ENCODE measurements at places on chromosomes 1 and 21.
A peak's percentile ranks its signal among the peaks of the same experiment; 100 is the strongest.

DNA sequence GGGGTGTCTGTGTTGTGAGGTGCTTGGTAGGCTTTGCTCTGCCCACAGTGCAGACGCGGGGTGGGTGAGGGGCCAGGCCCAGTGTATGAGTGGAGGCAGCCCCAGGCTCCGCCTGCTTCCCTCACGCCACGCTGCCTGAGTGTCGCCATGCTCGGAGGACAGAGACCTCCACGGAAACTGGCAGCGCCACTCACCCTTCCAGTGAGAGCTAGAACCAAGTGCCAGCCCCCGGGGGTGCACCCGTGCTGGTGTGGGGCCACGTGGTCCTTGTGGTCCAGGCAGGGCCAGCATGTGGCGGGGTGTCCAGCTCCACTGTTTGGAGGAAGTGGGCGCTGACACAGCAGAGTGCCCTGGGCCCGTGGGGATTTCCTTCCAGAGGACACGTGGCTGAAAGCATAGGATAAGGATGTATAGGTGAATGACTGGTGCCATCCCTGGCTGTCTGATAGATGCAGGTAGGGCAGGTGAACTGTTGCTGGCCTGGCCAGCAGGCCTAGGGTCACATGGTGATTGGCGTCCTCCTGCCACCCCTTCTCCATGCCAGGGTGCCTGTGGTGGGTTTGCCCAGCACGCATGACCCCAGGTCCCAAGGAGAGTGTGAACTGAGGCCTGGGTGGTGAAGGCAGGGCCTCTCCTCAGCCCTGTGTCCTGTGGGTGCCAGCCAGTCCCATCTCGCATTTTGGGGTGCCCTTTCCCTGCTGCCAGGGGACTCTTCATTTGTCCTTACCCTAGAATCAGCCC is 3.8 kb downstream of the LRRC3 start:
- no peak for DNase-seq

- DNase-seq = no peak
Measured at GRCh38 chr1:214419650-214420049, 131.8 kb downstream of the PTPN14 start.

DNA sequence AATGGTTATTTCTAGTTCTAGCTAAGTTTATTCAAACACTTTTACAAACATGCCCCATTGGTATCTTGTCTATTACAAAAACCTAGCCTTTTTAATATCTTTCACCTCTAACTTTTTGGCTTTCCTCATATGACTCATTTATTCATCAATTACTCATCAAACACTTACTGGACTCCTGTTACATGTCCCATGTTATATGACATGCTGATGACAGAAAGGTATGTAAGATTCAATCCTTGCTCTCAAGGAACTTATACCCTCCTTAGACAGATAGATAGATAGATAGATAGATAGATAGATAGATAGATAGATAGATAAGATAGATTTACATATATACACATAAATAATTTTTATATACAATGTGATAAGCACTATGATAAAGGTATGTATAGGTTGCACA is 33.9 kb upstream of the INSL5 start:
- DNase-seq = no peak

GRCh38 chr1:70980361-70980760 is 67.3 kb downstream of the PTGER3 start:
- DNase-seq = no peak

DNA sequence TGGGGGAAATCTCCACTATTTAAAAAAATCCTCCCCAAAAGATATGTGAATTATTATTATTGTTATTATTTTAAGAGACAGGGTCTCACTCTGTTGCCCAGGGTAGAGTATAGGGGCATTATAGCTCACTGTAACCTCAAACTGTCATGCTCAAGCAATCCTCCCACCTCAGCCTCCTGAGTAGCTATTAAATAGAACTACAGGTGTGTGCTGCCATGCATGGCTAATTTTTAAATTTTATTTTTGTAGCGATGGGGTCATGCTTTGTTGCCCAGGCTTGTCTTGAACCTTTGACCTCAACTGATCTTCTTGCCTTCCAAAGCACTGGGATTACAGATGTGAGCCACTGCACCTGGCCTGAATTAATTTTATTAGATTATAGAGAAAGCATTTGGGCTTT is 116.8 kb downstream of the RABGAP1L start:
- no peak for DNase-seq

- no peak for DNase-seq
Measured at GRCh38 chr1:181768930-181769280, 285.6 kb downstream of the CACNA1E start.

DNA sequence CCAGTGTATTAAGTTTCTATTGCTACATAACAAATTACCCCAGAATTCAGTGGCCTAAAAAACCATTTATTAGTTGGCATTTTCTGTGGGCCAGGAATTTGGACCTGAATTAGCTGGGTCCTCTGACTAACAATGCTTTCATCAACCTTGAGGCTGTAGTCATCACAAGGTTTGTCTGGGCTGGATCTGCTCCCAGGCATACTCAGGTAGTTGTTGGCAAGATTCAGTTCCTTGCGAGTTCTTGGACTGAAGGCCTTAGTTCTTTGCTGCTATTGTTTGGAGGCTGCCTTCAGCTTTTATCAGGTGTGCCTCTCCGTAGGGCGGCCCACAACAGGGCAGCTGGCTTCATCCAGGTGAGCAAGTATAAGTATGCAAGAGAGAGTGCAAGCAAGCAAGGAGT is 31.4 kb upstream of the DEPDC1 start:
- no peak for DNase-seq

- no peak for DNase-seq
Measured at GRCh38 chr1:207417076-207417475, 37.1 kb upstream of the CR2 start.

DNA sequence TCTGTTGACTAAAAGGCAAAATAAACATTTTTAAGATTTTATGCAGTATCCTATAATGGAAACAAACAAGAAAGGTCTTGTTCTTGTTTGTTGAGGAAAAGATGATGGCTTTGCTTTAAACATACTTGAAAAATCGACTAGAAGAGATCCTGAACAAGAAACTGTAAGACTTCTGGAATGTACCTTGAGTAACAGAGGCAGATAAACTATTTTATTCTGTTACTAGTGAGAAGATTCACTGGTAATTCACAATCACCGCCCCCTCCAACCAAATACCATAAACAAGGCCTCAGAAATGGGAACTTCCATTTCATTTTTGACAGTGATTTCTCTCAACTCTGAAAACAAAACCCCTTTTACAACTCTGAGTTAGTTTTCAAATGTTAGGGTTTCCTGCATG is 18.1 kb downstream of the TSEN15 start:
- DNase-seq = no peak

GRCh38 chr1:78474092-78474491 is 16.7 kb upstream of the PTGFR start:
- DNase-seq = no peak

DNA sequence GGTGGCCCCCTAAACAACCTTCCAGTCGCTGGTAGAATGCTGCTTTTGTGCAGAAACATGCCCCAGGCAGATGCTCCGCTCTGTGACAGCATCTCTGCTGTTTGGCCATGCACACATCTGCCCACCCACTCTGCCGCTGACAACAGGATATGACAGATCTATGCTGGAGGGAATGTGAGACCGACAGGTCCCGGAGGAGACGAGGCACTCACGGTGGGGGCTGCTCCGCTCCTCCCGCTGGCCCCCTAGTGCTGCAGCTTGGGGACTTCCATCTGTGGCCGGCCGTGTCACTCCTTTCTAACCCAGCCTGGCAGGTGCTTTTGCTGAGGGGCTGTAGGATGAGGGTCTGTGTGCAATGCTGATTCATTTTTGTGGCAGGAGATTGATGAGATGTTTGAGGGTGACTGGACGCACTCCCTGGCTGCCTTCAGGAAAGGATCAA is 49.1 kb upstream of the DMRTB1 start:
- no peak for DNase-seq

DNA sequence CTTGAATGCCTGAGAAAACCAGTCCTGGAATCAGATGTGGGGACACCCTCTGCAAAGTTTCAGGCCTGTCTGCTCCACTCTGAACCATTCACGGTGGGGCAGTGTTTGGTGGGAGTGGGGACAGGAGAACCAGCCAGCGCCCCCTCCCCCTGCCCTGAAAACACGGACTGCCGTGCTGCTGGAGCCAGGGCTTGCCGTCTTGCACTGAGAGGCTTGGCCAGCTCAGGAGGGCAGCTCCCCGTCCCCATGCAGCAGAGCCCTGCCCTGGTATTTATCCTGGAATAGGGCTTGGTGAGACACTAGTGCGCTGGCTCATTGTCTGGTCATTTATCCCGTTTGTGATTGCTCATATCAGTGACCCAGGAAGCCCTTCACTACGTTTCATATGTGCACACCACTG is 3.9 kb downstream of the S100B start:
- no peak for DNase-seq

GRCh38 chr1:12189328-12189682 is 22.5 kb downstream of the TNFRSF1B start:
- DNase-seq = no peak

DNA sequence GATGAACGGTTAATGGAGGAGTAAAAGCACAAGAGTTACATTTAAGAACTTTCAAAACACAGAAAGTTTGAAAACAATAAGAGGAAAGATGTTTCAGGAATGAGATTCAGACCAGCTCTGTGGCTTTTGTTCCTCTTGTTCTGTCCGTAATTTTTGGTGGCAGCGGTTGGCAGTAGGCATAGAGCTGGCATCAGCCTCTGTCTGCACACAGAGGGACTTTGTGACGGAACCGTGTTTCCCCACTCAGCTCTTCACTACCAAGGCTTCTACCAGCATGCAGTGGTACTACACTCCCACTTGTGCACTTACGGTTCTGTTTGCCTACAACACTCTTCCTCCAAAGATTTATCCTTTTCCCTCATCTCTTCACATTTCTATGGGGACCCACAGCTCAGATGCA is 212.8 kb downstream of the DSCAM start:
- DNase-seq = no peak

DNA sequence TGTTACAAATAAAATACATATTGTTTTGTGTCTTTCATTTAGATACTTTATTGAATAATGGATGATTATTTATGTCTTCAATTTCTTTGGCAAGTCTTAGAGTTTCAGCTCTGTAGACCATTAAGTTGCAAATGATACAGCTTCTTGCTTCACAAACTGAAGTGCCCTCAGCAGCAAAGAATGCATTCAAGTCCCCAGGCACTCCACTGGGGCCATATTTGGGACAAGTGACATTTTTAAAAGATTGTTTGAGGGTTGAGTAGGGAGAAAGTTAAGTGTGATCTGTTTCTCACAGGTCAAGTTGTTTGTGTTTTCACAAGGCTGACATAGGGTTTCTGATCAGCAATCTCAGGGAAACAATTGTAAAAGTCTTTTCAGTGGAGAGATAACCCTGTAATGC is 400.7 kb downstream of the PLA2G4A start:
- no peak for DNase-seq

GRCh38 chr21:44371596-44371995 is 18.2 kb downstream of the TRPM2 start:
- DNase-seq = no peak

GRCh38 chr1:229896306-229896705 is 170.7 kb upstream of the GALNT2 start:
- no peak for DNase-seq

DNA sequence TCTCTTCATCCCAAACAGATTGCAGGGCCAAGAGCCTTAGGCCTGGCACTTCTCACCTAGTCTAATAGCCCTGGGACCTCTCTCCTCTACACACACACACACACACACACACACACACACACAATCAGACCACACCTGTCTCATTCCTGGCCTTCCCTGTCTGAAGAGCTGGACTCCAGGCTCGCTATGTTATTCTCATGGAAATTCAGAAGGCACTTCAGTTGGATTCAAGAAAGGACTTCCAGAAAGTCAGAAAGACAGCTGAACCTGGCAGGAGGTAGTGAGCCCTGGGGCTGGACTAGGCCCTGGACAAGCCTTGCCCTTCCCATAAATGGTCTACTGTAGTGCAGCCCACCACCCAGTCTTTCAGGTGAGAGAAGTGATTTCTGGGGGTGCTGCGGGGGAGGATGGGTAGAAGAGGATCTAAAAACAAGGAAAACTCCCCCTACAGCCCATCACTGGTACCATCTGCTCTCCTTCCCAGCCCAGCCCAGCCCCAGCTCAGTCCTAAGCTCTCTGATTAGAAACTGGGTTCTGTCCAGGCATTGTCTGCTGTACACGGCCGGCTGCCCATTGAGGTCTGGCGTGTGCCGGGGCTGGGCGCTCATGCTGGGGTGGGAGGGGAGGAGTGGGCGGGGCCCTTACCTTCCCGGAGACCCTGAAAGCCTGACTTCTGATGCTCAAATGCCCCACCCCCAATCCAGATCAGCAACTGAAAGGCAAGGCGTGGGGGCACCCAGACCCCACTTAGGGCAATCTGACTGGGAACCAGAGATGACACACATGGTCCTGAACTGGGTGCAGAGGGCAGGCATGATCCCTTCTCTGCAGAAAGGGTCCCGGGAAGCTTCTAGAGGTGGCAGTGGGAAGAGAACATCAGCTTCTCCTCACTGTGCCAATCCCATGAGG is 2.5 kb downstream of the KIF21B start:
- no peak for DNase-seq

- DNase-seq = no peak
Measured at GRCh38 chr21:17612023-17612564, 607 bp downstream of the BTG3 start.

- DNase-seq = no peak
Measured at GRCh38 chr1:186763107-186763506, 65.6 kb upstream of the PLA2G4A start.

- DNase-seq = no peak
Measured at GRCh38 chr1:17248781-17249180, at the start of gene PADI3. PADI3 (plus strand) TSS chr1:17249098; CDS start chr1:17249138, 40 bp downstream.

DNA sequence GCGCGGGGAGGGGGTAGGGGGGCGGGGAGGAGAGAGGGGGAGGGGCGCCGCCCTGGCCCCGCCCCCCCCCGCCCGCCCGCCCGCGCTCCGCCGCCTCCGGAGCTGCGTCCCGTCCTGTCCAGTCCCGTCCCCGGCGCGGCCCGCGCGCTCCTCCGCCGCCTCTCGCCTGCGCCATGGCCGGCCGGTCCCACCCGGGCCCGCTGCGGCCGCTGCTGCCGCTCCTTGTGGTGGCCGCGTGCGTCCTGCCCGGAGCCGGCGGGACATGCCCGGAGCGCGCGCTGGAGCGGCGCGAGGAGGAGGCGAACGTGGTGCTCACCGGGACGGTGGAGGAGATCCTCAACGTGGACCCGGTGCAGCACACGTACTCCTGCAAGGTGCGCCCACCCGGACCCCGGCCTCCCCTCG is at the start of gene AGRN:
Gene AGRN, plus strand, starts transcription at position 121 of the 405 bp plus-strand sequence. Its CDS starts 53 bp downstream, at position 174.
- DNase-seq = no peak

DNA sequence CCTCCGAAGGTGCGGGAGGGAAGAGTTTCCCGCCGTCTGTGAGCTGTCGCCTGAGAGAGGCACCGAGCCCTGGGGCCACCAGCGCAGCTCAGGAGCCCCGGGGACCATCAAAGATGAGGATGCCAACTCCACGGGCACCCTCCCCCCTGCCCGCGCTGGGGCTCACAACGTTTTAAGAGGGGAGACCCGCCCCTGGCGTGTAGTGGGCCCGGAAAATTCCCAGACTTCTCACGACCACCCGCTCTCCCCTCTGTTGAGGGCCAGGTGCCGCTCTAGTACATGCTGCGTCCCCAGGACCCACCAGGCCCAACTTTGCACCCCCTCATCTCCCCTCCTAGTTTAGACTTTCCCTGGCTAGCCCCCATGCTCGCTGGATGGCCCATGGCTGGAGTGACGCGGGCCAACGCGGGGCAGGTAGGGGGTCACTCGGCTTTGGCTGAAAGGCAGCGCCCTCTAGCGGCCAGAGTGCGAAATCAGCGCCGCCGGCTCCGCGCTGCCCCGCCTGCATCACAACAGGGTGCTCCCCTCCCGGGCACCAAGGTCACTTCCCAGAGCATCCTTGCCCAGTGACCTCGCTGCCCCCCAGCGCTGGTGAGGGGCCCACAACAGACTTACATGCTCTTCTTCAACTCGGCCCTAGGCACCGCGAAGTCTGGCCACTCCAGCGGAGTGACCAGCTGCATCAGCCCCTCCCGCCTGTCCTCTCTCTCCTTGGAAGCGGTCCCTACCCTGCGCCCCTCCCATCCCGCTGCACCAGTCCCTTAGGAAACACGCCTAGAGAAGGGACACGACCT is 1.8 kb downstream of the CD160 start:
- peak; percentile 25 for DNase-seq
